ENCODE measurements at places on chromosomes 11 and 22.

GRCh38 chr11:81497202-81497804, 1236.4 kb downstream of the FAM181B start:
- DNase-seq: peak; percentile 94

DNA sequence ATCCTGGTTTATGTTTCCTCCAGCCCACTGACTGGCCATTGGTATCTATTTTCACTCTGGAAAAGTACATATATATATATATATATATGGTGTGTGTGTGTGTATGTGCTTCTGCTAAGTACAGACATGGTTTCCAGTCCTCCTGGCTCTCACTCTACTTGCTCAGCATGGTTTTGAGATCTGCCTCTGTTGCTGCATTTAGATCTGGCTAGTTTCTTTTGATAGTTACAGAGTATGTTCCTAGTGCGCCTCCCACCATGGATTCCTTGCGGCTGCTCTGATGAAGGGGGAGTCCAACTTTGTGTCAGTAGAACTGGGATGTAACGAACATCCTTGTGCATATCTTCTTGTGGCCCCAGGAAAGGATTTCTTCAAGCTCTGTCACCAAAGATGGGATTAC, 274.1 kb downstream of the MIAT start:
- DNase-seq: no peak

DNA sequence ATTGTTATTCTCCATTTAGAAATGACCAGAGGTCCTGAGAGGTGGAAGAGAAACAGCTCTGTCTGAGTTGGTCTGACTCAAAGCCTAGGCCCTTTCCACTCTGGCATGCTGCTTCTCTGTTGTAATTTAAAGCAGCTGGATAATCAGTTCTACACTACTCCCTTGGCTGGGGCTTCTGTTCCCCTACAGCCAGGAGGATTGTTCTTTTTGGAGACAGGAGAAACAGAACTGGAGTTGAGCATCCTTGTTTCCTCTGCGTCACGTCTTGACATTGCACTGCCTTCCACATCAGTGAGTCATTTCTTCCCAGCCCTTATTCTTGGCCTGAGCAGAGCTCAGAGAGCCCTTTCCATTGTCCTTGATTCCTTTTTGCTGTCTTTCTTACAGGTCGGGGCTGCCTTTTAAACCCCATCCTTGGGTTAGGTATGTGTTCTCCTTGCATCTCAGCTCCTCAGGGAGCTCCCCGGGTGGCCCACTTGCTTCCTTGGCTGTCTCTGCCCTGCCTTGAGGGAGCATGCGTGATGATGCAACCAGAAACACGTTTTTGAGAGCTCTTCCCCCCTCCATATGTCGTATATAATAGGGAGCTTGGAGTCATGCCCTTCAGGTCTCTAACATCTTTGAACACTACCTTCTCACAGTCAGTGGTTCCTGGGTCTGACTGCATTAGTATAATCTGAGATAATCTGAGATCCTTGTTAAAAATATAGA, 35.7 kb downstream of the CYB5R2 start:
- DNase-seq: no peak

DNA sequence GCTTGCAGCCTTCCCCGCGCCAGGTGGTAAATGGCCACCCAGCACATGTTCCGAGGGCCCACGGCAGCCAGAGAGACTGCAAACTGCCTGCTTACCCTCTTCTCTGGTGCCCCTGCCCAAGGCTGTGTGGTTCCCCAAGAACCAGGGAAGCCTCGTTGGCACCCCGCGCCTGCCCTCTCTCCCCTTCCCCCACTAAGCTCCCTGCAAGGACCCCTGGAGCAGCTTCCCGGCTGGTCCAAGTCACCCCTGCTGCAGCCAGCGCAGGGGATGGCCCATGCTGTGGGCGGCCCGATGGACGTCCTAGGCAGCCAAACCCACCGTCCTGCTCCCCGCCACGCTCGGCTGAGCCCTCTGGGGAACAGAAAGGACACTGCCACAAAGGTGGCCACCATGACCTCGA, 30.2 kb downstream of the MACROD1 start:
- no peak for DNase-seq

GRCh38 chr11:131109257-131109656, 193.0 kb upstream of the SNX19 start:
- no peak for DNase-seq

- DNase-seq: no peak
Measured at GRCh38 chr11:128941573-128942271, 949 bp downstream of the TP53AIP1 start.

GRCh38 chr11:34633990-34634693, 13.2 kb downstream of the EHF start:
- DNase-seq: peak; percentile 51

DNA sequence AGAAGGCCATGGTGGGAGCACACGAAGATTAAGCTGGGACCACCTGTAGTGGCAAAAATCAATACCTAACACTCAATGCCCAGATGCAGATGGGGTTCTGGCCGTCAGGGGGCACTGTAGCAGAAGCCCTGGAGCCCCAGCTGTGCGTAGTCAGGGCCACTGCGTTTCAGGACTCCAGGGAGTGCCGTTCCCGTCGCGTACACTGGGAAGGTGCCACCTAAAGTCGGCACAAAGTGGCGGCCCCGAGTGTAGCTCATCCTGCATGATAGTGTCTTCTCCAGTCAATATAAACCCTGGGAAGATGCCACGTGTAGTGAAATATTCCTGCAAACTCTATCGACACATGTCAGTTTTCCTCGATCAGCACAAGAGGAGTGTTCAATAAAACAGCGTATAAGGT, 123.8 kb upstream of the NTM start:
- DNase-seq: peak; percentile 52

DNA sequence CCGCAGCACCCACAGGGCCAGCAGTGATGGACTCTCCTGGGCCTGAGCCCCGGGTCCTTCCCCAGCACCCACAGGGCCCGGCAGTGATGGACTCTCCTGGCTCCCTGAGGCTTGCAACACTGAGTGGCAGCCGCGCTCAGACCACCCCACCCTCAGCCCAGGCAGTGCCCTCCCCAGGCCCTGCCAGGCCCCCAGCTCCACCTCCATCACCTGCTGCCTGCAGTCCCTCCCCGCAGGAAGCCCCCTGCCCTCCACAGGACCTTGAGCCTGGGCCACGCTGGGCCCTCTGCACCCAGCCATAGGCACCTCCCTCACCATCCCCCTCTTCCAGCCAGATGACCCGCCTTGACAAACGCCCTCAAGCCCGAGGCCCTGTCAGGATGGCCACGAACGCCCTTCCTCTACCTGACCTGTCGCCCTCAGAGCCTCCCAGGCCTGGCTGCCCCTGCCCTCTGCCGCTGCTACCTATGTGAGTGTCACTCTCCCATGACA, 11.4 kb downstream of the ALG12 start:
- DNase-seq: no peak

DNA sequence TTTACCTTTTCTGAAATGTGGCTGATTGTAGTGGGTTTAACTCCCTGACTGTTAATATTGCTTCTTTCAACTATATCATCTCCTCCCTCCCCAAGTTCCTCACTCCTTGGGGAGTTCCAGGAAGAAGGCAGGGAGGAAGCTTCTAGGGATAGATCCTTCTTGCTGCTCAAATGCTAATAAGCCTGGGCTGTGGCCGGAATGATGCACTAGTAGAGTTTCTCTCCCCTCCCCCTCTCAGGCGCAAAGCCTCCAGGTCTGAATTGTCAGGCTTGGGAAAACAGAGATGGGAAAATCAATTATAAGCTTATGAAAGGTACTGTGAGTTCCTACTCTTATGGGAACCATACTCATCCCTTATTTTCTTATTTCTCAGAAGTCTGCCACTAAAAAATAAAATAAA, 30.8 kb downstream of the FEZ1 start:
- no peak for DNase-seq

DNA sequence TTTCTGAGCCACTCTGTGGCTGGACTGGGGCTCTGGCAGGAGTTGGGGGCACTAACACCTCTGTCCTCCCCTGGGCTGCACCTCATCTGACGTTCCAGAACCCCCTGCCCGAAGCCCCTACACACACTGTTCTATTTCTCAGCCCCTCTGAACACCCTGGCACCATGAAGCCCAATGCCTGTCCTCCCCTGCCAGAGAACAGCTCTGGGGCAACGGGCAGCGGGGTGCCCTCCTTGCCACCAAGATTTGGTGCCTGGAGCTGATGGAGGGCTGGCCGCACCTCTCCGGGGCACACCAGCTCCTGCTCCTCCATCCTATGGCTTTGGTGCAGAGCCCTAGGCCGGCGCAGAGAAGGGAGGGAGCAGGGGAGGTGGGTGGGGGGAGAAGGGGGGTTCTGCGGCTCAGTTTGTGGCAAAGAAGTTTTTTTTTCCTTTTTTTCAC, 16.3 kb downstream of the DUSP8 start:
- no peak for DNase-seq

DNA sequence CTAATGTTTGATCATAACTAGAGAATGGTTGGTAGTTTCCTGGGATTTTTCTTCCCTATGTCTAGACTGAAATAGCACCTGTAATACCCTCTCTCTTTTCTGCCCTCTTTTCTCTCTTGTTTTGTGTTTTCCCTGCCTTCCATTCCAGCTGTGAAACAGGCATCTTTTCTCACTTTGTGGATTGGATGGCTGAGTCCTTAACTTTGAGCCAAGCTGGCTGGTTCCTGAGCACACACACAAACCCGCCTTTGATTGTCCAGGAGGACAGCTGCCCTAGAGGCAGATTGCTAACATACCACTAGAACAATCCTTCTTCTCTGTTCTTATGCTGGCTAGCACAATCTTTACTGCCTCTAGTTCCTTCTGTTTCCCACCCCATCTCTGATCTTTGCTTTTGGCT, 17.7 kb downstream of the CTNND1 start:
- no peak for DNase-seq

GRCh38 chr11:766106-766935, 11.0 kb downstream of the GATD1 start:
- no peak for DNase-seq

DNA sequence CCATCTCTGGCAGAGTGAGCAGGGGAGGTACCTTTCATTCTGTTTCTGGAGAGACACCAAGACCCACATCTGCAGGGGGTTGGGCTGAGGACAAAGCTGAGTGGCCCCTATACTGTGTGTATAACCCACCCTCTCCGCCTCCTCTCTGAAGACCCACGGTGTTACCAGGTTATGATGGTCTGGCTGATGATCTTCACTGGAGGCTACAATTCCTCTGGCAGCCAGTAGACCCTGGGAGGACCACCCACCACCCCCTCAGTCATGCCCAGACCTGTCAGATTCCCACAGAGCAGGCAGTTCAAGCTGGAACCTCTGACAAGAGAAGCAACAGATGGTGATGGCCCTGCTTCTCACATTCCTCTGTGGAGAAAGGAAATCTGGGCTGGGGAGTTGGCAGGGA, 11.4 kb upstream of the KCNJ1 start:
- DNase-seq: no peak

- DNase-seq: no peak
Measured at GRCh38 chr22:23826510-23827350, 12.1 kb downstream of the DERL3 start.

GRCh38 chr11:12298610-12299009, 78.8 kb upstream of the PARVA start:
- no peak for DNase-seq
